ENCODE measurements at places on chromosomes 6 and 20.

DNA sequence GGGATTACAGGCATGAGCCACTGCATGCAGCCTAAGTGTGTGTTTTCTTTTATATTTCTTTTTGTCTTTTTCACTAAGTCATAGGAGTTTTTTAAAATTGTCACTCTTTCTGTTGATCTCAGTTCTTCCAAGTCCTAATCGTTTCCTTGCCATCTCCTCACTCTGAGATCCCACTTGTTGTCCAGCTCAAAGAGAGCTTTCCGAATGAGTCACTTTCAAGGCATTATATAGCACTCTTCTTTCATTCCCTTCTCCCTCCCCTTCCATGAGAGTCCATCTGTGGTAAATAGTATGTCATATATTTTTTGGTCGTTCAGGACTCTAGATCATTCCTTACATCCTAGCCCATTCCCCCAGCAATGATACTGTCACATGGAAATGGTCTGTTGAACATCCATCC, 4.3 kb downstream of the VAPB start:
- peak; percentile 69 for DNase-seq

- no peak for DNase-seq
These were observed 45.4 kb downstream of the ZBTB46 start for GRCh38 chr20:63785691-63786131.

GRCh38 chr6:81756690-81757089, 4.2 kb upstream of the TENT5A start:
- DNase-seq: no peak

- DNase-seq: no peak
These were observed 181.0 kb upstream of the RSPO3 start for GRCh38 chr6:126937426-126937825.

DNA sequence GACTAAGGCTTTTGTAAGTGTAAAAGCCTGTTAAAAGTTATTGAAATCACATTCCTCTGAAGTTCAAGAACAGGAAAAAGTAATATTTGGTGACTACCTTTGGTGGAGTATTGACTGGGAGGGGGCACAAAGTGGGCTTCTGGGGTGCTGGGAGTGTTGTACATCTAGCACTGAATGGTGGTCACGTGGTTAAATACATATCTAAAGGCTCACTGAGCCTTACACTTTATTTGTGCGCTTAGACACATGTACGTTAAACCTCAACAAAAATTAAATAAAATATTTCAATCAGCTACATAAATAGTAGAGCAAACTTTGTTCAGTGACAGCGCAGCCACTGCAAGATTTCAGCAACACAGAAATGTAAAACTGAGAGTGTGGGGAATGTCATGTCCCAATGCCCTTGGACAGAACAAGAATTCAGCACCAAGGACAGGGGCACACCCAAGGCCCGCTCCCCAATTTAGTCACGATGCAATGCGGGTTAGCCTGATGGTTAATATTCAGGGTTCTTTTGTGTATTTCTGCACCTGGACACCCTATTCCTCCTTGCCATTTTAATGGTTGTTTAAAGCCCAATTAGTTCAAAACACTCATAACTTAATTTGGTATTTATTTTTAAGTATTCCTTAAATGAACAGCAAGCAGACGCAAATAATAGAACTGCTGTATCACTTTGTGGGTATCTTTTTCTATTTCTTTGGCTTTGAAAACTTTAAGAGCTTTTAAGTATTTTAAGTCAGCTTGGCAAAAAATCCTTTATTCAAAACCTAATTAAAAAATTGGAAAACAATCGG, 37.4 kb downstream of the ANGPT4 start:
- DNase-seq: peak; percentile 56

DNA sequence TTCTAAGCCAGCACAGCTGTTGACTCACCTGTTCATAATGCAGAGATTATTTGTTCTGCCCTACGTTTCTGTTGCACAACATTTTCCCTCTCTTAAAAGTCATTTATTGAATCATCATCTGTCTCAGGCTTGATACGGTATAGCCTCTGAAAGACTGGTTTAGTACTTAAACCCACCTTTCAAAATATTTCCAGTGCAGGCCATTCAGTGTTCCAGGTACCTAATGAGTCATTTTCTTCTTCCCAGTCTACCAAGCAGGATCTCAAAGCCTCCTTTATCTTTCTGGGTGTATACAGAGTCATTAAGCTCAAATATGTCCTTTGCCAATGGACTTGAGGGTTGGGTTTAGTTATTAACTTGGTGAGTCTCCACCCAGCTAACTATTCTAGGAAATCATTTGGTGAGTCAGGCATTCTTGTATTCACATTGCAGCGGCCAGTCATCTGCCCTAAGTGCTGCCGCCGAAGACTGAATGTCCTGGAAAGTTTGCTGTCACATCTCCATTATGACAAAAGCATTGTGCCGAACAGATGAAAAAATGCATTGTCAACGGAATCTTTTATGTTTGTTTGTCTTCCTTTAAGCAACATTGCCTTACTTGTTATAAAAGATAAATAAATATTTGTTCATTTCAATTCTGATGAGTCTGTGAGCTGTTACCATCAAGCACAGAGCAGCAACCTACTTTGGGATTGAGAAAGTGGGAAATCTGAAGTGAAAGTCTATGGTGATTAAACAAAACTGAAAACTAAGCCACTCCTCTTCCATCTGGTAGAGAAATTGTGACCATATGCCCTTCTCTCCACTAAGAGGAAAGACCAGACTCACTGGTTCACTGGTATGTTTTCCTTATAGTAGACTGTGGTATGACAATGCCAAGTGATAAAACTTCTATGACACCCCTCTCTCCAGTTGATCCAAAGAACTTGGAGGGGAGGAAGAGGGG, 14.3 kb upstream of the FAM135A start:
- peak; percentile 57 for DNase-seq

GRCh38 chr6:43389730-43390295, 20.4 kb upstream of the ZNF318 start:
- no peak for DNase-seq

- DNase-seq: no peak
These were observed 32.0 kb downstream of the CFAP61 start for GRCh38 chr20:20084296-20084752.

DNA sequence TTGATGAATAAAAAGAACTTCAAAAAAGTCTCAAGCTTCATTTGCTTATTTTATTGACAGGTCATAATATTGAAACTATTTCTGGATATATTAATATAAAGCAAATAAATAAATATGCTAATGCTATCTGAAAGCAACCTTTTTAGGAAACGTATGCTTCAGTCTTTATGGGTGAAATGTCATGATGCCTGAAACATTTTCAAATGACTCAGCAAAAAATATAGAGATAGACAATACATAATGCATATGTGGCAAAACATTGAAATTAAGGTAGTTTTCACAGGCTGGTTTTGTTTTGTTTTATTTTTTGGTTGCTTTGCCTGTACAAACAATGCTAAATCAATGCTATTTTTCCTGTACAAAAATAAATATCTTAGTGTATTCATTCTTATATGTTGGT, 194.4 kb upstream of the PLCB4 start:
- DNase-seq: no peak
